ENCODE measurements at places on chromosomes 6 and 20.

DNA sequence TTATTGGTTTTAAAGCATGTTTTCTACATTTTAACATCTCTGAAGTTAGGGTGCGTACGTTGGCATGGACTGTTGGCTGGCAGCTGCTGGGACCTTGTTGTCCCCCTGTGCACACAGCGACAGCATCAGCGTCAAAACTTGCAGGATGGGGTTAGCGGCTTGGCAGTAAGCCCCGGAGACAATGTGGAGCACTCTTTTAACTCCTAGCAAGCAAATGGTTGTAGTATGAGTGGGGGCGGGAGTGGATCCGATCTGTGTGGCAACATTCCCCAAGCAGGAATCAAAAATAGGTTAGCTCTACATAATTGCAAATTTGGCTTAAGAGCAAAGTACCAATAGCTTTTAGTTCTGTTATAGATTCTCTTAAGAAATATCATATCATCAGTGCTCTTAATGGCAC, 70.1 kb downstream of the NRN1 start:
- no peak for DNase-seq

DNA sequence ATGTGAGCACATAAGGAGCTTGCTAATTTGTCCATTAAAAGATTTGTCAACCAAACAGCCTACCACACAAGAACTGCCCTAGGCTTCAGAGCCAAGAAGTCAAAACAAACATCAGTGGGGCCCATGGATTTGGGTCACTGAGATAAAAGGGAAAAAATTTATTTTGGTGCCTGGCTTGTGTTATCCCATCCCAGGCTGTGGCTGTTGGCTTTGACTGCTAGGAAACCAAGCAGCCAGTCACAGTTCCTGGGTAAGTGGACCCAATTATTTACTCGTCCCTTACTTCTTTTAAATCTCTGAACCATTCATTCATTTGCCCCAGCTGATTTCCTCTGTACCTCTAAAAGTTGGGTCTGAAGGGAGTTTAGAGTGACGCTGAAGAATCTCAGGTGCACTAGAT, 41.3 kb downstream of the EDN1 start:
- DNase-seq: no peak

GRCh38 chr20:31835554-31835953, 9.8 kb downstream of the FOXS1 start:
- no peak for DNase-seq

DNA sequence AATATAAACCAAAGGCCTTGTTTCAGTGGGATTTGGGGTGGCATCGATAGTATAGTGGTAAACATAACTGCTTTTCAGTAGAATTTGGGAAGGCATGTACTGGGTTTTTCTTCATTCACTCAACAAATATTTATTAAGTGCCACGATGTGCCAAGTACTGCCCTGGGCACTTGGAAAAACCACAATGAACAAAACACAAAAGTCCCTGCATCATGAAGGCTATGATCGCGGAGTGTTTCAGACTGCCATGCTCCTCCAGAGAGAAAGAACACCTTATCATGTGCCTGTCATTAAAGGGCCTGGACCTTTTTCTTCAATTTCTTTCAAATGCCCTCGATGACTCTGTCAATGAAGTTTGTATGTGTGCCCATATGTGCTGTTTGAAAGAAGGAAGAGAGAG, 59.2 kb upstream of the CEP85L start:
- DNase-seq: no peak

GRCh38 chr6:21019614-21020013, 485.4 kb downstream of the CDKAL1 start:
- no peak for DNase-seq

- no peak for DNase-seq
These were observed 157.0 kb downstream of the CLIC5 start for GRCh38 chr6:45858691-45859090.

GRCh38 chr6:74431873-74432580, 736.0 kb downstream of the CD109 start:
- DNase-seq: no peak

GRCh38 chr6:139303185-139303584, 11.4 kb upstream of the TXLNB start:
- DNase-seq: no peak

DNA sequence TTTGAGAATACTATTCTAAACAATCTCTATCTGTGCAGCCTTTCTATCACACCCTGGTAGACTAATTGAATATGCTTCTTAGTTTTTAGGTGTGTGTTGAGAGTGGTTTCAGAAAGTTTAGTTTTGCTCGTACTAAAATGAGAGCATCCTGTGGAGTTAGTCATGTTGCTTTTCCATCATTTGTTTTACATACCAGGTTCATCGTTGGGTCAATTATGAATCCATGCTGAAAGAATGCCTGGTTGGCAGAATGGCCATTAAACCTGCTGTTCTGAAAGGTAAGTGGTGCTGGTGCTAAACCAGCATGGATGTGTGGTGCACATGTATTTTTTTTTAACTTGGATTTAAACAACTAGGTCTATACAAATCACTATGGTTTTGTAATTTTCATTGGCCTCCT, 49.3 kb downstream of the CYB5R4 start:
- DNase-seq: no peak

GRCh38 chr6:28124971-28125353, 553 bp downstream of the ZSCAN16 start:
- DNase-seq: no peak

DNA sequence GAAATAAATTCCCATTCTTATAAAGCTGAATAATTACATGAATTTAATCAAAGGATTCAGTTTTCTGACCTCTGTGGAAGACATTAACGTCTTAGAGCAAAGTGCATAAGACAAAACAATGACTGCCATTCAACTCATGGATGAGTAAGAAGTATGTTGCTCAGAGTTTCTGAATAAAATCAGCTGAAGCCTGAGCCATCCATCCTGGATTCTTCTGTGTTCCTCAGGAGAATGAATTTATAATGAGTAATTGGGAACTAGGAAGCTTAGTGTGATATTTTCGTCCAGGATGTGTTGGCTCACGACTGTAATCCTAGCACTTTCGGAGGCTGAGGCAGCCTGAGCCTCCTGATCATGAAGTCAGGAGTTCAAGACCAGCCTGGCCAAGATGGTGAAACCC, 62.8 kb downstream of the PERP start:
- DNase-seq: no peak

- no peak for DNase-seq
These were observed 9.5 kb downstream of the NUS1 start for GRCh38 chr6:117684749-117685148.
